Activated CD8-positive, alpha-beta memory T cell treated with anti-CD3 and anti-CD28 coated beads for 4 hours (primary cell): ENCODE measurements at places on chromosomes 4 and X.

- no peak for DNase-seq
Measured at GRCh38 chr4:7126981-7127380, 59.1 kb upstream of the GRPEL1 start.

DNA sequence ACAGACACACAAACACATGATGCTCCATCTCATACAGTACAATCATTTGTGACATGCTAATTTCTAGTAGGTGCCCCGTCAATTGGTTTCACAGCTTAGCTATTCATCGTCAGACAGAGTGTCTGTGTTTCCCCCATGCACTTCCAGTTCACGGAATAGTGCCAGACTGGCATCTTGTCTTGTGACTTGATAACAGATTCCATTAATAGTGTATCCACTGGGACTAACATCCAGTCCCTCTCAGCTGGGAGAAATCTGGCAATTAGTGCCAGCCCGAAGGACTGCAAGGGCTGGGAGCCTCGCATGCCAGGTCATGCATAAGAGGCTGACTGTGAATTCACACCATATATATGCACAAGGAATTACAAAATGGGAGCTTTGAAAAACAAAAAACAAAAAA, 20.2 kb upstream of the GATB start:
- no peak for DNase-seq

DNA sequence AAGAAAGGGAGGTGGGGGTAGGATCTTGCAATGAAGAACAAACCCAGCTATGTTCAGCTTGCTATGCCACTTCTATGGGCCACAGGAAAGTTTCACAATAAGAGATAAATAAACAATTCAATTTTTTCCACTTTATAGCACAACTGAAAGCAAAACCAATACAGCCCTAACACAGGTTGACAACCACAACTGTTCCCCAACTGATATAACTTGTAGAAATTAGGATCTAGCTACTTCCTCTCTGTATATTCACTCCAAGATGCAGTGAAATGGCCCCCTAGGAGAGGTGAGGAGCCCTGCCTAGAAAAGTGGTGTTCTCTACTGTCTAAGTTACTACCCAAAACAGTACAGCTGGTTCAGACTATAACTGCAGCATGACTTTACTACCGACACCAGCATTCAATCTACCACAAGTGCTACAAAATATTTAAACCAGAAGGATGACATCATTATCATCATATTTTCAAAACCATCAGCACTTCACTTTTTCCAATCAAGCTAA, 77.0 kb downstream of the FBXW7 start:
- no peak for DNase-seq

DNA sequence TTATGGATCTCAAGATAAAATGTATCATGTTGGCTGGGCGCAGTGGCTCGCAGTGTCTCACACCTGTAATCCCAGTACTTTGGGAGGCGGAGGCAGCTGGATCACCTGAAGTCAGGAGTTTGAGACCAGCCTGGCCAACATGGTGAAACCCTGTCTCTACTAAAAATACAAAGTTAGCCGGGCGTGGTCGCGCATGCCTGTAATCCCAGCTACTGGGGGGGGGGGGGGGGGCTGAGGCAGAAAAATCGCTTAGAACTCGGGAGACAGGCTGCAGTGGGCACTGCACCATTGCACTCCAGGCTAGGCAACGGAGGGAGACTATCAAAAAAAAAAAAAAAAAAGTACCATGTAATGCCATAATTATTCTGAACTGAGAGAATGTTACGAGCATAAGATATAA, 2.1 kb downstream of the RBMX start:
- no peak for DNase-seq

DNA sequence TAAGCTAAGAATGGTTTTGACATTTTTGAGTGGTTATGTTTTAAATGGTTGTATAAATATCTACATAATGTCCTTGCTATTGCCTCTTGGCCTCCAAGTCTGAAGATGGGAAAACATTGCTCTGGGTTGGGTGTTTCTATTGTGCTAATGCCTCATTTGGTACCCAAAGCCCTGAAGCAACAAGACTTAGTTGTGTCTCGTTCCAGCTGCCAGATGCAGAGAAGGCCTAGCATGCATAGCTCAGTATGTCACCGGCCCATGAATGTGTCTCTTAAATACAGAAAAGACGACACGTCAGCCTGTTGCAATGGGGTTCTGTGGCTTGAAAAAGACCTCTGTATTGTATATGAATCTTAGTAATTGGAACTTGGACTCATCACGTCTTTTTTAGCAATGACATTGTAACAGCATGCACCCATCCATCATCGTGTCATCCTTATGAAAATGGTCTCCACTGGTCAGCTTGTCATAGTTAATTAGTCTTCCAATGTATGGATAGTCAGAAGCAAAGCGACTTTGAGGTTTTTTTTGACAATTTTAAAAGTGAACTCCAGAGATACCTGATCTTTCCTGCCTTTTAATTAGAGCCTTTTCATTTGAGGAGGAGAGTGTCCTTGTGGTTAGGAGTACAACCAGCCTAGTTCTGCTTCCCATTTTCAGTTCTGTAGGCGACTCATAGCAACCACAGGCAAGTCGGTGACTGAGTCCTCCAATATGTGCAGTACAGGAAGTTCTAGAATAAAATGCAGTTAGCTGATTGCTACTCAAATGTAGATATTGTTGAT, 126.4 kb upstream of the GATB start:
- no peak for DNase-seq

DNA sequence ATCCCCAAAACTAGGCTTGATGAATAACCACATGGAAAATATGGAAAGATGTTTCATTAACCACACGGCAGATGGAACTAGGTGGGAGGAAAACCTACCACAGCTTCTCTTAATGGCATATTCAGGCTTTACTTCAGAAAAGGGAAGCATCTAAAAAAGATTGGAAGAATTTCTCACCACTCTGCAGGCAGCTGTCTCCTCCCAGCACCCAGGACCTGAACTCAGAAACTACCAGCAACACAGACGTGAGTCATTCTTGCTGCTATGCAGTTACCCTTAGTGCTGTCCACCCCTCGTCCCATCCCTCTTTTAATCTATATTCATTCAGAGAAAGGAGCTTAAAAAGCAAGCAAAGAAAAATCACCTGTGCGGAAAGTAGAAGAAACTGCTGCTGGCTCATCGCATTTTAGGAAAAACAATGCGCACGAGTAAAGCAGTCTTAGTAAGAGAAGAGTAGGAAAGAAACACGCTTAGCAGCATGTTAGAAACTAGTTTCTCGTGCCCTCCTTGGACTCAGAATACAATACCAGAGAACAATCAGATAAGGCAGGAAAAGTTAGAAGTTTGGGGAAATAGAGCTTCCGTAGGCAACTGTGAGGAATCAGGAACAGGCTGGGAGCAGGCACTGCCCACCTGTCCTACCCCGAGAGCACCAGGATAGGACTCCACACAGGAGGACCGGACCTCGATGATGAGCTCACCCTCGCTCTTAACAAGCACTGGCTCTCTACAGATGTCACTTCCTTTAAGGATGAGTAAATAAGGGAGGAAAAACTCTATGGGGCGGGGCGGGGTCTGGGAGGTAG, 48.1 kb upstream of the ENPP6 start:
- no peak for DNase-seq

DNA sequence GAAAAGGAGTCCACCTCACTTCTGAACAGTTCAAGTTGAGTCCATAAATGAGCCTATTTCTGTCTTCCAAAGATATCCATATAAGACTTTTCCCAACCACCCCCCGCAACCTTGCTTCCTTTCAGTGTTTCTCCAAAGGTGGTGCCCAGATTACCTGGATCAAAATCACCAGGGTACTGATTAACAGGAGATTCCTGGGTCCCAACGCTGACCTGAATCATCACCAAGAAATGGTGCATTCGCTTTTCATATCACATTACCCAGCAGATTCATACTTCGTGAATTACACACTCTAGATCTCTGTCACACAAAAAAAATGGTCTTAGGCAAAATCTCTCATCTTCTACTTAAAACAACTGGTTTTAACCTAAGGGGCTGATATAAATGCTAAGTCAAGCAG, 2.1 kb upstream of the GALNT7 start:
- no peak for DNase-seq

GRCh38 chr4:147526272-147526654, 45.4 kb downstream of the EDNRA start:
- no peak for DNase-seq

- DNase-seq, result no peak
Measured at GRCh38 chr4:142818476-142818875, 27.6 kb downstream of the INPP4B start.

- no peak for DNase-seq
Measured at GRCh38 chrX:123731987-123732669, 724 bp downstream of the THOC2 start.

DNA sequence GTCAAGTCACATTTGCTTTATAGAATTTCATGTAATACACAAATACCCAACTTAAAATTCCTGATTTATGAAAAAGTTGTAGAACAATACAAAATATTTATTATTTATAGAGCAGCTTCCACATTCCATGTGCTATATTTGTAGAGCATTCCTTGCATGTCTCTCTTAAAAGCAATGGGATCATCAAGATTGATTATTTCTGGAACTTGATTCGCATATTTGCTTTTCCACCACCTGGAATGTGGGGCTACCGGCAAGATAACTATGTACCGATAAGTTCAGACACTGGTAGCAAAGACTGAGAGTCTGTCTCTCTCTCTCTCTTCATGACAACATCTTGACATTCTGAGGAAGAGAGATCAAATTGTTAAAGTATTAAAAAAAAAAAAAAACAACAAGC, 59.3 kb downstream of the MAPK10 start:
- no peak for DNase-seq

DNA sequence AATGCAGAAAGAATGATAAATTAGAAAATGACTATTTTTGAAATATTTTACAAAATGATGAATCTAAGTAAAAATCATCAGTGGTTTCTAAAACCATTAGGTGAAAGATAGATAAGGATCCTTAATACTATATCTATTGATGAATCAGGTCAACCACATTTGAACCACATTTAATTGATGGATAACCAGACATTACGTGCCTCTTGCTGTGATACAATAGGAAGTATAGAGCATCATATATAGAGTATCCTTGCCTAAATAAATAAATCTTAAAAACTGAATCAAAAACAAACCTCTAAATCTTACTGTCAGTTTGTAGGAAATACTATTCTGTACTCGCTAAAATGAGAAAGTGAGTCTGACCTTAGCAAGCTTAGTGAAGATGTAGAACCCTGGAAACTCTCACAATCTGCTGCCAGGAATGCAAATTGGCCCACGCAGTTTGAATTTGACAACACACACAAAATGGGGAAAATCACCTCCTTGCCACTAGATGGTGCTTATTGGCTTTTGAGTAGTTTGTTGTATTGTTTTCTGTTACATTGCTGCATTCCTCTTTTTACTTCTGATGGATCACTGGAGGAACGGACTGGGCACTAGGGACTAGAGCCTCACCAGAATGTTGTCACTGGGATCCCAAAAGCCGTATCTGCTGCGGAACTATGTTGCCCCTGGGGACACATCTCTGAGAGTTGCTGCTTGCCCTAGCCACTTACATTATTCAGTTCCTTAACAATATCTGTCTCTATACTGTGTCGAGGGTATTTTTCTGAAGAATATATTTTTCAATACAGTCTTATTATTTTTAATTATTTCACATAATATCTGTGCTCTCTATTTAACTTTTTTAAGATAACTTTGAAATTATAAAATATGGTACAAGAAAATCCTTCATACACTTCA, 25.4 kb upstream of the SLAIN2 start:
- no peak for DNase-seq

GRCh38 chr4:175790083-175790482, 22.0 kb downstream of the GPM6A start:
- DNase-seq, result no peak

DNA sequence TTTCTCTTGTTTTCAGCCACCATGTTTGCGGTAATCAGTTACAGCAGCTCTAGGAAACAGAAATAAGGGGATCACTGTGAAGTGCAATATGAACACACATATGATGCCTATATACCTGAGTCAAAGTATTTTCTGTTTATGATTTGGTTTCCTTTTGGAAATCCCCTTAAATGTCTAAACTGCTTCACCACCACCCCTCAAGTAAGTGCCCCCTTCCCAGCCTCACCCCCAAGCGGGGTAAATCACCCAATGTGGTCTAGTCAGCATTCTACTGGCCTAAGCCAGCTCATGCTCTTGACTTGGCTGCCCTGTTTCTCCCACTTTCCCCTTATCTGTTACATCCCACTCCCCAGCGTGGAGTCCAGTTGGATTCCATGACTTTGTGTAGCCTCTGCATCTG, 176.5 kb downstream of the QDPR start:
- no peak for DNase-seq

DNA sequence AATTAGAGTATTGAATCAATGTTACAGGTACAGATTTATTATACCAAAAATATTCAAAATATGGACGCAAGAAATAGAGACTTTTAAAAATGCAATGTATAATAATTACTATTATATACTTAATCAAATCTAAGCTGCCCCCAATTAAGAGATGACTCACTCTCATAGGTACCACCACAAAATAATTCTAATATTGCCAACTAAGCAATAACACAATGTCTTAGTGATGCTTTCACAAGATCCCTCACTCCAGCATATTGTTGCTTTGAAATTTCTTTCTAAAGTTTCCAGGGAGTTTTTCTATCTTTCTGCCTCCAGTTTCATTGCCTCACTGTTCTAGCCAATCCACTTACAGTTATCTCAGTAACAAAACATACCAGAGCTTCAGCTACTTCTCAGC, 270.0 kb upstream of the PABPC4L start:
- DNase-seq, result no peak

GRCh38 chr4:138097912-138098600, 144.1 kb downstream of the SLC7A11 start:
- DNase-seq, result no peak

- no peak for DNase-seq
Measured at GRCh38 chrX:68915778-68916177, 87.0 kb downstream of the EFNB1 start.

DNA sequence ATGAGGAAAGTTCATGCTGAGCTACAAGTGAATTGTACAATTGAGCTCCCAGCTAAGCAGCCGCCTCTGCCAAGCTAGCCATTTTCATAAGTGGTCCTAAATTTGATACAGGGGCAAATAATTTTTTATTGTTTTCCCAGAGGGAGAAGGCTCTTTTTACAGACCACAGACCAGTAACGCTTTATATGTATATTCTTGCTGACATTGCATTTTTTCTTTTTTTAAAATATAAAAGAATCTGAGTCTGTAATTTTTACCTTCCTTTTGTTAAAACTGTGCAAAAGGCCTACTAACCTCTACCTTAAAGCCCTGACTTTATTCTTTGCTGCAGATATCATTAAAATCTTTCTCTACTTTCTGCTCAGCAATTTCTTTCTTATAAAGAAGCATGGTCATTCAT, 501.2 kb upstream of the INTU start:
- no peak for DNase-seq
